Fibroblast of lung (primary cell): ENCODE measurements at places on chromosomes 6 and 20. TPM values are rescaled to one million over a fixed set of nuclear protein-coding genes. Genes with fewer than 3 reads are reported as not detected.

GRCh38 chr20:34983995-34984735 lies 28.5 kb downstream of the MYH7B start:
- DNase-seq = no peak

DNA sequence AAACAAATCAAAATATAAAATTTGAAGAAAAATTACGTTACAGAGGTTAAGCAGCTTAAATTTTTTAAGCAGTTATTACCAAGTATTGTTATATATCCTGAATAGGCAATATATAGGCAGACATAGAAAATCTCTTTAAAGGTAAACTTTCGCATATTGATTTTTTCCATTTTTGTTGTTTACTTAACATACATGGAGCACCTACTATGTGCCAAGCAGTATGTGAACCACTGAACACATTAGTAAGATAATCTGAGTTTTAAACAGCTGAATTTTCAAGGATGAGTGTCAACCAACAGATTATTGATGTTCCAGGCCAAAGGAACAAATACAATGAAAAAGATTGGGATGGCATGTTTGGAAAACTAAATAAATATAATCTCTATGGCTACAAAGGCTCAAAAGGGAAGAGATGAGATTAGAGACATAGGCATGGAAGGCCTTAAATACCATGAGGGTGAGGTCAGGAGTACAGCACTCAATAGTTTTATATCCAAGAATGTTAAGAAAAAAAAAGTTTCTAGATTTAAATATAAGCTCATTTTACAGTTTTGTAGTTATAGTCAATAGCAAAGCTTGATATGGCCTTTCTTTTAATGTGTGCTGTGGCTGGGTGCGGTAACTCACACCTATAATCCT lies 277.5 kb downstream of the PTPRK start:
- peak; percentile 11 for DNase-seq

Gene MAP1LC3A
- total RNA-seq = 21.8 and 30.4 TPM in 2 replicates

- DNase-seq = no peak
Measured at GRCh38 chr6:134177236-134177635, 124.8 kb upstream of the SLC2A12 start.

- no peak for DNase-seq
Measured at GRCh38 chr20:10595985-10596384, 77.8 kb downstream of the JAG1 start.

Gene IL22RA2
- not detected in 2 replicates for total RNA-seq

Gene PDYN
- total RNA-seq = not detected in 2 replicates

DNA sequence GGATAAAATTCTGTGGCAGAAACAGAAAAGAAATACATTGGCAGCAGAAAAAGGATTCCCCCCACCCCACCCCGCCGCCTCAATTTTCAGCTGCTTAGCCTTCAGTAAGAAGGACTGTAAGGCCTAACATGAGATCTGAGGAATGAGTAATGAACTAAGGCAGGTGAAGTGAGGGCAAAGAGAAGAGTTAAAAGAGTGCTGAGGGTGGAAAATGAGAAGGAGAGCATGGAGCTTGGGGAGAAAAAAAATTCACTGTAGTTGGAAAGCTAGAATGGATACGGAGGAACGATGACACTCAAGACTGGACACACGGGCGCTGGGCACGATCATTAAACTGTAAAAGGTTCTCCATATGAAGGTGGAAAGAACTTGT lies 14.6 kb downstream of the POM121L2 start:
- no peak for DNase-seq

Gene FAM217A
- total RNA-seq = not detected in 2 replicates

GRCh38 chr6:8131265-8131897 lies 29.0 kb upstream of the EEF1E1 start:
- peak; percentile 74 for DNase-seq

- no peak for DNase-seq
Measured at GRCh38 chr20:51373713-51374455, 168.6 kb downstream of the NFATC2 start.

Gene SOBP
- total RNA-seq = 5.6 and 6.3 TPM in 2 replicates

DNA sequence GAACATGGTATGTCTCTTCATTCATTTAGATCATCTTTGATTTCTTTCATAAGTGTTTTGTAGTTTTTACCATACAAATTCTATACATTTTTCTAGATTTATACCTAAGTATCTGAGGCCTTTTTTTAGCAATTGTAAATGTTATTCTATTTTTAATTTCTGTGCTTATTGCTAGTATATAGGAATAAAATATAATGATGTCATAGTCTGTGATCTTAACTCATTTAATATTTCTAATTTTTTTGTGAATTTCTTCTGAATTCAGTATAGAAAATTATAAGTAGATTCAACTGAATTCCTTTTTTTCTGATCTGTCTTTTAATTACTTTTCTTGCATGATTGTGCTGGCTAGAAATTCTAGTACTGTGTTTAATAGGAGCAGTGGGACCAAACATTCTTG lies 520.6 kb downstream of the NKAIN2 start:
- no peak for DNase-seq

DNA sequence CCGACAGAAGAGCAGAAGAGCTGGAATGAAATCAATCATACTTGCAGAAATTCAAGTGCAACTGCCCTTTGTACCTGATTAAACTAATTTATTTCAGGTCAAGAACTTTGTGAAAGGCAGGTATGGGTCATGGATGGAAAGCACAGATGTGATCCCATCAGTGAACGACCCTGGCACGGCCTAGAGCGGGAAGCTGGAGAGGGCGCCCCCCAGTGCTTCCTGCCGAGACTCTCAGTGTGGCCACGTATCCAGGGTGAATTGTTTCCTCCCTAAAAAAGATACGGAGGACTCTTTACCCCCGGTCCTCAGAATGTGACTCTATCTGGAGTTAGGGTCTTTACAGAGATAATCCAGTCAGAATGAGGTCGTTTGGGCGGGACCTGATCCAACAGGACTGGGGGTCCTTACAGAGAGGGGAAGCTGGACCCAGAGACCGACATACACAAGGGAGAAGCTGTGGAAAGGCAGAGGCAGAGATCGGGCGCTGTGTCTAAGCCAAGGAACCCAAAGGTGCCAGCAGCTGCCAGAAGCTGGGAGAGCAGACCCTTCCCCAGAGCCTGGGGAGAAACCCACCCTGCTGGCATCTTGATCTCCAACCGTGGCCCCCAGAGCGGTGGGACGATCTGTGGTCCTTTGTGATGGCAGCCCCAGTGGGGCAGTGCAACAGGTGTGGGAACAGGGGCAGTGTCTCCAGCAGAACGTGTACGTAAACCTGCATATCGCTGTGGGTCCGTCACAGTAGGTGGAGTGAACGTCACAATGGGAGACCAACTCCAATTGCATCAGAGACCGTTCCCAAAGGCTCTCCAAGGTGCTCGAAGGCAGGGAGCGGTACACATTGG lies 91.9 kb downstream of the TAF4 start:
- DNase-seq = no peak

Gene PPP1R16B
- under 0.01 TPM in 2 replicates for total RNA-seq

GRCh38 chr20:49091762-49092161 lies 45.6 kb downstream of the CSE1L start:
- no peak for DNase-seq

DNA sequence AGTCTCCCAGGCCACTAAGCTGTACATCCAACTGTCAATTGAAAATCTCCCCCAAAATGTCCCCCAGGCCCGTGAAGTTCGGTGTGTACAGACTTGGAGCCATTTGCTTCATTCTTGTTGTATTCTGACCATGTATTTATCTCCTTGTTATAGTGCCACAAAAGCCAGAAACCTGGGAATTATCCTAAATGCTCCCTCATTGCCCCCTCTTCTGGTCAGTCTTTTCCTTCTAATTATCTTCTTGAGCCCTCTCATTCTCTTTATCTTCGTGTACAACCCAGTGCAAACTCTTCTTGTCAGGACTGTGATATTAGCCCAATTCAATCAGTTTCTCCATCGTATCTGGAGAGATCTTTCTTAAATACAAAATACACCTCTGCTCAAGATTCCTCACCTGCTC lies 64.7 kb downstream of the RFX6 start:
- DNase-seq = no peak

DNA sequence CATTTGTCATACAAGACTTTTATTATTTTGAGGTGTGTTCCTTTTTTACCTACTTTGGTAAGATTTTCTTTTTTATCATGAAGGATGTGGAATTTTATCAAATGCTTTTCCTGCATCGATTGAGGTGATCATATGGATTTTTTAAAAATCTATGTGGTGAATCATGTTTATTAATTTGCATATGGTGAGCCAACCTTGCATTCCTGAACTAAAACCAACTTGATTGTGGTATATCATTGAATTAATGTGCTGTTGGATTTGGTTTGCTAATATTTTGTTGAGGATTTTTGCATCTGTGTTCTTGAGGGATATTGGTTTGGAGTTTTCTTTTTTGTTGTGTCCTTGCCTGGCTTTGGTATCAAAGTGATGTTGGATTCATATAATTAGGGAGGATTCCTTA lies 848.1 kb upstream of the EYS start:
- no peak for DNase-seq

- DNase-seq = no peak
Measured at GRCh38 chr6:31813465-31813849, 1.6 kb downstream of the HSPA1L start.

- DNase-seq = no peak
Measured at GRCh38 chr20:7959484-7959883, 19.2 kb upstream of the HAO1 start.

DNA sequence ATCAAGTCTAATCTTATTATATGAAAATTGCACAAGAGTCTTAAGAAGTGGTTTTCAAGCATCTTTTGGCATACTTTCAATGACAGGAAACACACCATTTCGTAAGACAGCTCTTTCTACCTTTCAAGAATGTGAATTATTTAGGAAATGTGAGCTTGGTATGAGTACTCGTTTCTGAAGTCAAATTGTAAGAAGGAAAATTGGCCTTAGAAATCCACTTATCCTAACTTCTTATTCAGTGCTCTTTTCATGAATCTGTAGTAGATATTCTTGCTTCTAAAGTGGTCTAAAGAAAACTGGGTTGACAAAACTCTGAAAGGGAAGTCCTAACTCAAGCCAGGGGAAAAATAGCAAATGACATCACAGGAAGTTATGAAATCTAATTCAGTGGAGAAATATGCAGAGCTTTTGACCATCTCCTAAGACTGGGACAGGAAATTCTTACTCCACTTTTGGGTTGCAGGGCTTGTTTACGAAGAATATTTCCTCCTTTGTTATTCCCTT lies 38.5 kb upstream of the OGFRL1 start:
- peak; percentile 77 for DNase-seq

DNA sequence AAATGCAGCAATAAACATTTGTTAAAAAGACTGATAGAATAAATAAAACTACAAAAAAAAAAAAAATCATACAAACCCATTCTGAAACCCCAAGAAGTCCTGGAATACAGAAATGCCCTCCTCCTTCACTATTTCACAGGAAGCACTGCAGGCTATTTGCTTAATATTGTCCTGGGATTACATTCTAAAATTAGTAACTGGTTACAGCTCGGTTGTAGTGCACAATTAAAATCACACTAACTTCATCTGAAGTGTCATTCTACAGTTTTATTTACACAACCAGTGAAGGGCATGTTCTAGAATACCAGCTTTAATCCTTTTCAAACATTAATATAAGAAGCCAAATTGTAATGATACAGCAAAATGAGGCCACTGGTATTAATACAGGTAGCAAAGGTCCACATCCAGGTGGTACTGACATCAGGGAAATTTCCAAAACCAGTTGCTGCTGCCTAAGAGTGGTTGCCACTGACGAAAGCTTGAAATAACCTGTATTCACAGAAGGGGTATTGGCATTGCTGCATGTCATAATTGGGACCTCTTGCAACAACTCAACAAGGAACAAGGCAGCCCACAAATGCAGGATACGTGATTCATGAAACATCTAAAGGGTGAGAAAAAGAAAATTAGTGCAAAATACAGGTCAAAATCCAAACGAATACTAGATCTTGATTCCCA lies 26.9 kb downstream of the AKIRIN2 start:
- DNase-seq = no peak

DNA sequence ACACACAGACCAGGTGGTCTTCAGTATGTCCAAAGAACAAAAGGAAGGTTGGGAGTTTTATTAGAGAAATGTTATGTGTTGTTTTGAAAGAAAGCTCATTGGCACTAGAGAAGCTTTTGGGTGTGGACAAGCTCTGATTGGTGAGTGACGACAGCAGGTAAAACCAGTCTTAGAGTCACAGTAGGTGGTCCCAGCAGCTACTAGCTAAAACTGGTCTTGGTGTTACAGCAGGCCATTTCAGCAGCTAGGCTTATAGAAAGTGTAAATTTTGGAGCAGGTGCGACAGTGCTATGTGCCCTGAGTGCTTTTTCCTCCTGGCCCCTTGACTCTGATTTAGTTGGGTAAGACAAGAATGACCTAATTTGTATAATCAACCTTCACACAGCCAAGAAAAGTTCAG lies 3.6 kb downstream of the CLDN20 start:
- DNase-seq = no peak

- no peak for DNase-seq
Measured at GRCh38 chr6:26411751-26412150, 9.7 kb downstream of the BTN3A1 start.

Gene STK4
- total RNA-seq = 22.9 and 31.7 TPM in 2 replicates

Gene VWA7
- total RNA-seq = under 0.01 and 0.66 TPM in 2 replicates

Gene CST5
- total RNA-seq = not detected in 2 replicates

GRCh38 chr6:39269961-39270360 lies 40.7 kb upstream of the KCNK5 start:
- no peak for DNase-seq

- no peak for DNase-seq
Measured at GRCh38 chr6:56019973-56020372, 144.6 kb upstream of the BMP5 start.

GRCh38 chr20:32241807-32242206 lies 34.1 kb downstream of the POFUT1 start:
- DNase-seq = no peak

GRCh38 chr6:978937-979685 lies 286.2 kb upstream of the EXOC2 start:
- peak; percentile 1 for DNase-seq

DNA sequence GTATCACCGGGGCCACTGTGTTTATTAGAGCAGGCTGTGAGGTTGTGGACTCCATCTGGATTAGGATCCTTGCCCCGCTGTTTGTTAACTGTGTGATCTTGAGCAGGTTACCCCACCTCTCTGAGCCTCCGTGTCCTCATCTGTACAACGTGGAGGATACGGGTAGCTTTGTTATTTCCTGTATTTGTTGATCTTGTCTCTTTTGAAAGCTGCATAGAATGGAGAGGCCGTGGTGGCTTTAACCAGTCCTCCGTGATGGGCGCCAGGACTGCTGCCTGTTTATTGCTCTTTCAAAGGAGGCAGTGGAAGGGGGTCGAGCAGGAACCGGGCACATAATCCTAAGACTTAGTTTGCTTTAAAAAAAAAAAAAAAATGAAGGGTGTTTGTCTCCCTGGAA lies 22.9 kb downstream of the BCAS4 start:
- DNase-seq = no peak
